ENCODE measurements at places on chromosomes 1 and 21.

DNA sequence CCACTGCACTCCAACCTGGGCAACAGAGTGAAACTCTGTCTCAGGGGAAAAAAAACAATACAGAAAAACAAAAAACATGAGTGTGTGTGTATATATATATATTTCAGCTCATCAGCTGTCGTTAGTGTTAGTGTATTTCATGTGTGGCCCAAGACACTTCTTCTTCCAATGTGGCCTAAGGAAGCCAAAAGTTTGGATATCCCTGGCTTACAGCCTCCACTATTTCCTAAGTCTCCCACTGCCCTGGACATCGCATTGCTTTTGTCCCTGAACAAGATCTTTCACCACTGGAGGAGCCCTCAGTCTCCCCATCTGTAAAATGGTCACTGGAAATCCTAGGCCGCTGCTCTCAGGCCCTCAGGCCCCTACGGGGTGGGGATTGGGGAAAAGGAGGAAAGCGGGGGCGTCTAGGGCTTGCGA lies 391 bp upstream of the LDLRAP1 start:
- DNase-seq = no peak

DNA sequence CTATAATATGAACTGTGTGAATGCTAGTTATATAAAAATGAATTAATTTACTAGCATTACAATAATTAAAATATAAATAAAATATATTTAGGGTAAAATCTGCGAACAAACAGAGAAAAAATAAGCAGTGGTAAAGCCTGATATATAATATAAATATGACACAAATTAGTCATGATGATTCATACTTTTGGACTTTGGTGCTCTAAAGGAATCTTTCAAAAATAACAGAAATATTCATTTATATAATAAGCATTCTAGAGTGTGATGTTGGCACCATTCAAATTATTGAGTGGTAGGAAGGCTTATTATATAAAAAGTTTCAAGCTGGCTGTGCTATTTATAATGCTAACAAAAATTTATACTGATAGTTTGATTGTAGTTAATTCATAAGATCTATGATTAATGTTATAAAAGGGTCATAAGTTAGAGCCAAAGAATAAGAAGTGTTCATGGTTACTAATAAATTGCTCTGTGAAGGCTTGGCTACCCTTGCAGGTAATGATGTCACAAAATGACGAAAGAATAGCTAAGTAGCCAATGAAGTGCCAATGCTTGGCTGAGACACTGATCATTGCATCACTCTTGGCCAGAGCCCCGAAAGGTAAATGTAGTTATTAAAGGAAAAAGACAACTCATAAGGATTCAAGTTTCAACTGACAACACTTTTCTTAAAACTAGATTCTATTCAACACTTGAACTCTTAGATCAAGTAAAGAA lies 108.7 kb downstream of the USH2A start:
- no peak for DNase-seq

- DNase-seq = no peak
Observed at GRCh38 chr1:41612953-41613352, 128.5 kb upstream of the EDN2 start.

GRCh38 chr1:225408249-225408648 lies 19.6 kb downstream of the LBR start:
- no peak for DNase-seq

- DNase-seq = no peak
Observed at GRCh38 chr1:221394011-221394544, 347.8 kb downstream of the DUSP10 start.

DNA sequence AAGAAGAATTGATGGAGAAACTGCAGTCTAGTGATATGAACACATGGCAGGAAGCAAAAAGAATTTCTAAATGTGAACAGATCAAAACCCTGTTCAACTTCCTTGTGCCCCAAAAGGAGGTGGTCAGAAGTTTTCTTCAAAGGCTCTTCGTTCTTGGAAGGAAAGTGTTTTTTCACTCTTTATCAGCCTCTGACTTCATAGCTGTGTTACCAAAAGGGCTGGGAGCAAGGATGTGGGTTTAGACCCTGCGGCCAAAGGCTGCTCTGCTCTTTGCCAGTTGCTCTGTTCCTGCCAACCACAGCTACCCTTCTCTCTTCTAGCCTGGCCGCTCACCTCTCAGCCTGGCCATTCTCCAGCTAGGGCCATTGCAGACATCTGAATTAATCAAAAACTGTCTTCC lies 53.8 kb downstream of the PTGER3 start:
- no peak for DNase-seq

DNA sequence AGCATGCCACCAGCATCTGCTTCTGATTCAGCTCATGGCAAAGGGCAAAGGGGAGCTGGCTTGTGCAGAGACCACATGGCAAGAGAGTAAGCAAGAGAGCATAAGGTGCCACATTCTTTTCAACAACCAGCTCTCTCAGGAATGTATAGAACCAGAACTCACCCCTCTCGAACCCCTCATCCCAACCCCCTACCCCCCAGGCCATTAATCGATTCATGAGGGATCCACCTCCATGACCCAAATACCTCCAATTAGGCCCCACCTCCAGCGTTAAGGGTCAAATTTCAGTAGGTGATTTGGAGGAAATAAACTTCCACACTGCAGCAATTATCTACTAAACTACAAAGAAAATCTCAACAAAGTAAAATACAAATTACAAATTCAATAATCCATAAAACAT lies 32.2 kb upstream of the LRRC7 start:
- no peak for DNase-seq

DNA sequence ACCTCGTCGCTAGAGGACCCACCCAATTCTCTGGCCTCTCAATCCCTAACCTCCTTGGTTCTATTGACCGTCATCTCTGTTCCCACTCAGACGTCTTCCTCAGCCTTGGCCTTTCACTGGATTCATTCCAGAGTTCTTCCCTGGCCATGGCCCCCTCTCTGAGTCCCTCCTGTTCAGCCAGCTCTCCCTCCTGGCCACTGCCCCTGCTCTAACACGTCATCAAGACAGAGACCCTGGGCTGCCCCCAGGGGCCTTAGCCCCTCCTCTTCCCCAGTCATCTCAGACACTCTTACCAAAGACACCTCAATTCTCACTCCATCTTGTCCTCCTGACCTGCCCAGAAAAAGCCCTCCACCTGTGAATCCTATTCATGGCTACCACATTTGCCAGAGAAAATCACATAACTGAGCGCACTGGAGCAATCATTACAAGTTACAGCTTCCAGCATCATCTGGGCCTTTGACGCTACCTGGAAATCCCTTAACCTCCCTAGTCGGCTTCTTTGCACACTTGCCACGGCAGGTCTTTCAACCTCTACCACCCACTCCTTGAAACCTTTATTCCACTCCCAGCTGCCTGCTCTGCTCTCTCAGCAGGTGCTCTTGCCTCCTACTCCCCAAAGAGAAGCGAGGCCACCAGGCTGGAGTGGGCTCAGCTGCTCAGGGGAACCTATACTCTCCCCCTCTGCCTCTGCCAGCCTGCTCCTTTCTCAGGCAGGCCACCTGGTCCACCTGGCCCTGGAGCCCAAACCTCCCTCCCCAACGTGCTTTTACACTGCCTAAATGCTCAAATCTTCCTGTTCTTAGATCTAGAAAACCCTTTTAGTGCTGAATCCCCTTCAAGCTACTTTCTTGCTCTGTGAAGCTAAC lies 14.0 kb downstream of the DCST2 start:
- DNase-seq = no peak

GRCh38 chr1:12276225-12276624 lies 46.4 kb downstream of the VPS13D start:
- DNase-seq = no peak
